SK-N-SH treated with all-trans-retinoic acid at 6 μM for 48 hours (cell line): ENCODE measurements at places on chromosomes 1 and 21.
A peak's percentile ranks its signal among the peaks of the same experiment; 100 is the strongest.

GRCh38 chr1:103362348-103363007 lies 163.0 kb upstream of the RNPC3 start:
- no peak for ATAC-seq

DNA sequence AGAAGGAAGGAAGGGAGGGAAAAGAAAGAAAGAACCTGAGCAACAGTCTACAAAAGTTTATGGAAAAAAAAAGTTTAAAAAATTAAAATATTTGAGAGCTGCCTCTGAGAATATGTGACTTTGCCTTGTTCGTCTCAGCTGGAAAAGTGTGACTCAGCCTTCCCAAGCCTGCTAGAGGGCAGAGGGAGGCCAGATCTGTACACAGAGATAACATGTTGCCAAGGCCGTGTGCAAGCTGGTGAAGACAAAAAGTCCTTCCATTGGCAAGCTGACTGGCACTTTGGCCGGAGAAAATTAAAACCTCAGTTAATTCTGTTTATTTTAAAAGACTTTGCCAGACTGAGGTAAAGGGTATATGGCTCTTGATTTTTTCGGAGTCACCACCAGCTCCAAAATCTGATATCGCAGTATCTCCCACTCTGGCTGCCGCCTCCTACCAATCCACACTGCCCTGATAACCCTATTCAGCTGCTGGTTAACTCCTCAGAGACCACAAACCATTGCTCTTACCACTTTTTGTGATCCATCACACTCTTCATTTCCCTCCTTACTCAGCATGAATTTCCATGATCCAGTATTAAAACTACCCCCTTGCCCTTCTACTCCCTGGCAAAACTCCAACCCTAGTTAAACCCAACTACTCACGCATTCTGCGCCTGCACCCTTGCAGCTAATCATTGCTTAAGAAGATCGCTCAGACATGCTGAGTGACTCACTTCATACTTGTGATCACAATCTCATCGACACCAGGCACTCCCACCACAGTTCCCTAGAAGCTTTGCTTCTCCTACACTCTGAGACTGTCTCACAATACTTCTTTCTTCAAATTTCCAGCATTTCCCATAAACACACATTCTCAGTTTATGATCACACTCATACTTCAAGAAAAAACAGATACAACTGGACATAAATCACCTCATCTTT lies 5.7 kb upstream of the PPP1R15B start:
- peak; percentile 87 for ATAC-seq

DNA sequence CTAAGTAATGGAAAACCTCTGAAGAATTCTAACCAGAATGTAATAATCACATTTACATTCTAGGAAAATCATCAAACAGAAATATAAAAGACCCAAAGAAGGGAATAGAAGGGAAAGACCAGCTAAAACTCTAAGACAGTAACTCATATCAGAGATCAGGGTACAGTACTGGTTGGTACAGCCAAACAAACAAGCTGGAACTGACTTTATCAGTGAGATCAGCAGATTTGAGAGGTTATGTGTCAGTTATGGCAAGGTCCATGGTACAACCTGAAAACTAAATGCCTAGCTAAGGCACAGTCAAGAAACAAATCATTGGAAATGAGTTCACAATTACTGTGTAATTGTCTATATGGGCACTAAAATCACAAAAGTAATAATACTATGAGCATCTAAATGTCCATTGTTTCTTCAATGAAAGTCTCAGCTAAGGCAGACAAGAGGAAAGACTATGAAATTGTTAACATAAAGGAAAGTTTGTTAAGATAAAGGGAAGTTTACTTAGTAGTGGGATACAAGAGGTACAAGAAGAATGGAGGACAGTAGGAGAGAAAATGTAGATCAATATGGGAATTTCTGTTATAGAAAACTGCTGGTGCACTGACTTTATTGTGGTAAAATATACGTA lies 75.8 kb downstream of the TRIM33 start:
- ATAC-seq, result 0 out of 3 replicates have a peak, but pooled peaks have one; percentile 31

DNA sequence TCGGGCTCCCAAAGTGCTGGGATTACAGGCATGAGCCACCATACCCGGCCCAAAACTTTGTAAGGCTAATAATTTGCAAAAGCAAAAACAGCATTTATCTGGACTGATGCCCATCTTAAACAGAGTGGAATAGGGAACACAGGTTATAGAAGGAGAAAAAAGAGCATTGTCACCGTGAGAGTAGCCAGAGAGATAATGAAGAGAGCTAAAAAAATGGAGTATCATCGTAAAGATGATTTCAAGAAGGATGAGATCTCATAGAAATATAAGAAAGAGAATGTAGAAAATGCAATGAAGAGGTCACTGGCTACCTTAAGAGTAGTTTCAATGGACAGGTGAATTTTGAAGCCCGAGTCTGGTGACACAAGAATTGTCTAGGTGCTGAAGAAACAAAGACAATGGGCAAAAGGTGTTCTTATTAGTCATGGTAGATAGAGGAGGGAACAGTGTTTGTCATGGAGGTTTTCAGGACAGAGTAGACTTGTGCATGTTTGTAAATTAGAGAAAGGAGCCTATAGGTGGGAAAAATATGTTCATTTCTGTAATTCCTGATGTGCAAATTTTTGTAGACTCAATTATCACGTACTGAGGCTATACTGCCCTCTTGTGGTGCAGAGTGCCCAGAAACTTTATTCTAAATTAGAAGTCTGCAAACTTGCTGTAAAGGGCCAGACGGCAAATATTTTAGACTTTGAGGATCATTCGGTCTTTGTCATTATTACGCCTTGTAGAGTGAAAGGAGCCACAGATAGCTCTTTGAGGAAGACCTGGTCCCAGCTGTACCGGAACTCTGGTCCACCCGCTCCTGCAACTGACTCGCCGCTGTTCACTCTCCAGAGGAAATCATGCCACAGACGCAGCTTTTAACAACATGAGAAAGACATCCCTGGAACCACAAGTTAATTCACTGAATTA lies 8.1 kb upstream of the TMEM183A start:
- ATAC-seq, result peak; percentile 81

GRCh38 chr1:43441894-43442637 lies 11.7 kb downstream of the HYI start:
- ATAC-seq, result no peak

DNA sequence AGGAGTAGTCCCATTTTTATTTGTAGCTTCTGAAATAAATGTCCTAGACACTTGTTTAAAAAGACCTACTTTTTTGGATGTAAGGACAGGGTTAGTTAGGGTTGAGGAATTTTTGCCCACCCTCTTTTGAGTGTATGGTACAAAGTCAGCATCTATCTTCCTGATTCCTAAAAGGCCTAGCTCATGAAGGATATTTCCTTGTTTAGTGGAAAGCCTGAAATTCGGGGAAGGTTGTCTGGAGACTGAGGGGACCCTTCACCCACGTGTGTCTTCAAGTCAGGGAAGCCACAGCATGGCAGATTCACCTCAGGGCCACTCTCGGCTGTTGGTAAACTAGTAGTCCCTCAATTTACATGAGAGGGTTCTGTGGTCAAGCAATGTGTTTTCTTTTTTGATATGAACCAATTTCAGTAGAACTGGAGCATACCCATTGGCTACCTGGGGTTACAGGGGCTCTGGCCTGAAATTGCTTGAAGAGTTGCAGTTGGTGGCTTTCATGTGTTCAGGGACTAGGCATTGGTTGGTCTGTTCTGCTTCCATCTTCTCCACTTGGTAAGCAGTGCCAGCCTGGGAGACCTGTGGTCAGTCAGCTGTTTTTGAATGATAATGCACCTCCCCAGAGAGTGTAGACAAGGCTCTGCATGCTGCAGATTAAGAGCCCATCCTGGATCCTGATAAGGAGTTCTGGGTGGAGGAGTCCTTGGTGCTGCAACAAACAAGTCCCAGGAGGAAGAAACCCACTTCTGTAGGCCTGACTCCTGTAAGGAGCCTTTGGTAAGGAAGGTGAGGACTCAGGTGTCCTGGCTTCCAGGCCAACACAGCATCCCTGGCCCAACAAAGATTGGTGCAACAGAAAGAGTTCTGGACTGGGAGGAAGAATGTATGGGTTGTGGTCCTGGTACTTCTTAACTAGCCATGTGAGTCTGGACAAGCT lies 6.3 kb downstream of the BTG2 start:
- ATAC-seq, result no peak

GRCh38 chr1:3923378-3924185 lies 23.5 kb upstream of the C1orf174 start:
- no peak for ATAC-seq

DNA sequence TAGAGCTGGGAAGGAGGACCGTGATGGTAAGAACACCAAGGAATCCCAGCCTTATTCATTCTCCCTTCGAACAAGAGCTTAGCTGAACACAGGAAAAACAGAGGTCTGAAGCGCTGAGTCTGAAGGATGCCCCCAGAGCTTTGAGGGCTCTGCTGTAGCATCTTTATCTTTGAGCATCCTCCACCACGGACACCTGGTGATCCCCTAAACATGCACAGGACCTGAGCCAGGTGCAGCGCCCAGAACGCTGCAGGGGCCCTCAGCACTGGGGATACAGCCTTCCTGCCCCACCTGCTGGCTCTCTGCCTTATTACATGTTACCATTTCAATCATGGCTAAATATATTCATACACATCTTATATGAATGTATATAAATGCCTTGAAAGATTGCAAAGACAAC lies 7.7 kb upstream of the GPATCH4 start:
- ATAC-seq, result peak; percentile 88

- no peak for ATAC-seq
Measured at GRCh38 chr1:225747566-225747965, 30.1 kb upstream of the SRP9 start.

DNA sequence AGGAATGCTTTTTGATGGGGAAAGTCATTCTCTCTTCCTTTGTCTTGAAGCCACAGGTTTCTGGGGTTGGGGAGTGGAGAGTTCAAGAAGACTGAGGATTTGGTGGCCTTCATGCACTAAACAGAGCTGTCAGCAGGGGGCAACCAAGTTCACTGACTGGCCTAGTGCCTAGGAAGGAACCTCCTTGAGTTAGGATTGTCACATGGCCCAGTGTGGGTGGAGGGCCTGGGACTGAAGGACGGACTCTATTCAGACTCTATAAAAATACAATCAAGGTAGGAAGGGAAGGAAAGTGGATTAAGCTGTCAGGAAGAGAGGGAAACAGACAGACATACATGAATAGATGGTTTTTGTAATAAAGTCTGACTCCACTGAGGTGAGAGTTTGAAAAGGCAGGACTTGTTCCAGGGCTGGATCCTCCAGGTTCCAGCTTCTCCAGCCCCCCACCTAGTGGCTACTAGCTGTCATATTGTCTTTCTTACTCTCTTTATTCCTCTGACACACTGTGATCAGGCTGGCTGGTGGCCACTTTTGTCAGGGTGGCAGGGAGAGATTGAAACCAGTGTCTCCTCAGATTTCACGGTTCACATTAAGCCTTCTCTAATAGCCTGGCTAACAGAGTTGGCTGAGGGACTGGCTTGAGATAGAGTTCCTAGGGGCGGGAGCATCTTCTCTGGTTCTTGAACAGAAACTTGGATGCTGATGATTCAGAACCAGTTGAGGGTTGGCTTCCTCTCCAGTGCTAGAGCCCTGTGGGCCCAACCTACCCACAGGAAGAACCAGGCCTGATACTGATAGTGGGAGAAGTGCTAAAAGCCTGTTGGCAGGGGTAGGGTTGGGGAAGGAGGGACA lies 4.1 kb upstream of the SH3BGRL3 start:
- peak; percentile 57 for ATAC-seq

GRCh38 chr1:235052067-235053008 lies 76.3 kb downstream of the TOMM20 start:
- no peak for ATAC-seq

GRCh38 chr1:238071061-238071460 lies 180.3 kb upstream of the ZP4 start:
- ATAC-seq, result no peak

- no peak for ATAC-seq
Measured at GRCh38 chr1:119737040-119737682, 25.4 kb downstream of the PHGDH start.

DNA sequence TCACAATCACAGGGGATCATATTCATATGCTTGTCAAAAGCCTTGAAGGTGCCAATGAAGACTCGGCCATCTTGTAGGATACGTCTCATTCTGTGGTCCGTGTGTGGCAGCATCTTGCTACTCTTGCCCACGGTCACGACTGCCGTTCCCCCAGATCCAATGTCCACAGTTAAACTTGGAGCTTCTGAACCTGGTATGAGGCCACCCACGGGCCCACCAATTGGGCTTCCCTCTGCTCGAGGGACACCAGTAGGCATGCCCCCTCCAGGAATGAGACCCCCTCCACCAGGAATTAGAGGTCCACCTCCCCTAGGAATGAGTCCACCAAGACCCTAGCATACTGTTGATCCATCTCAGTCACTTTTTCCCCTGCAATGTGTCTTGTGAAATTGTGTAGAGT lies 39.6 kb downstream of the MORN1 start:
- no peak for ATAC-seq

GRCh38 chr1:244112636-244113035 lies 61.6 kb downstream of the ZBTB18 start:
- ATAC-seq, result peak; percentile 76

DNA sequence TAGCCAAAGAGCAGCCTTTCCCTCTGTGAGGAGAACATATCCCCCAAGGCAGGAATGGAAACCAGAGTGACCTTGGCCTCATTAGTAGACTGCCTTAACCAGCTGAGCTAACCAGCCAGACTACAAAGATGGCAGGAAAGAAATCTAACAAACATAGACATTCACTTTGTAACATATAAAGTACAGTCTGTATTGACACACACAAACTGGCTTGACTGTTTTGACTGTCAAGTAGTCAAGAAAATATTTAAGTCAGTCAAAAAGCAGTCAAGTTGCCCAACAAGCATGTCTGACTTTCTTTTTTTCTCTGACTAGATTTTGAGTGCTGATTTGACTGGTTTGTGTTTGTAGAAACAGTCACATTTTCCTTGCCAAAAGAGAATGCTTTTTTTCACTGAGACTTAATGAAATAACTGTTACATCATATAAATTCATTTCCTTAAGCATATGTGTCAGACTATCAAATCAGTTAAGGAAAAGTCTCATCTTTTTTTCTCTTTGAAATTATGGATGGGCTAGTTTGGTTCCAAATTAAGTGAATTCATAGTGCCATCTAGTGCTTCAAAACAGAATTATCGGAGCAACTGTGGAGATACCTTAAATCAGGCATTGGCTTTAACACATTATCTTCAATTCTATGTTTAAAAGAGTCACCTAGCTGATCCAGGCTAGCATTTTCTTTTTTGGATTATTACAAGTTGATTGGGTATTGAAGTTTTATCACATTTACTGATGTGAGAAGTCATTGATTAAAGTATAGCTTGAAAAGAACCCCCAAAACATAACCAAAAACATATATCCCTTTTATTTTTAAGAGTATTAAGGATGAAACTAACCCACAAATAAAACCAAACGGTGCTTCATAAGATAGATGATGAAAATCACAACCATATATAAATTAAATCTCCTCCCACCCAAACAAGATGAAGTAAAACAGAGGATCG lies 75.0 kb downstream of the ATP6V1G3 start:
- peak; percentile 88 for ATAC-seq

- peak; percentile 89 for ATAC-seq
Measured at GRCh38 chr1:107430540-107431228, 289.8 kb downstream of the NTNG1 start.

GRCh38 chr1:245876586-245876985 lies 630.5 kb downstream of the SMYD3 start:
- ATAC-seq, result no peak

GRCh38 chr1:89953131-89953626 lies 41.7 kb upstream of the ZNF326 start:
- ATAC-seq, result peak; percentile 89

- ATAC-seq, result no peak
Measured at GRCh38 chr1:148290881-148291280, 138.8 kb upstream of the NBPF11 start.
